Activated CD8-positive, alpha-beta T cell treated with anti-CD3 and anti-CD28 coated beads for 36 hours (primary cell): ENCODE measurements at places on chromosomes 1 and 21. TPM values are rescaled to one million over a fixed set of nuclear protein-coding genes. Genes with fewer than 3 reads are reported as not detected.

Gene FHL3
- 26.7 TPM for total RNA-seq

- peaks cover 3% of the 10 kb centered on the region for H3K27me3 ChIP-seq
- H3K36me3 ChIP-seq: no peaks in the 10 kb centered on the region
- DNase-seq: no peak
- no peak overlapping the region for H3K4me3 ChIP-seq
- H3K4me1 ChIP-seq: peaks cover 14% of the 10 kb centered on the region
Measured at GRCh38 chr1:82162486-82163420, 362.0 kb downstream of the ADGRL2 start.

Gene KCNK2
- not detected for total RNA-seq

- H3K27me3 ChIP-seq: no peaks in the 10 kb centered on the region
- DNase-seq: no peak
- H3K4me1 ChIP-seq: peaks cover 3% of the 10 kb centered on the region
- no peak overlapping the region for H3K27ac ChIP-seq
- H3K36me3 ChIP-seq: peaks cover 62% of the 10 kb centered on the region
Measured at GRCh38 chr1:247064304-247064703, 14.3 kb downstream of the ZNF670 start.

DNA sequence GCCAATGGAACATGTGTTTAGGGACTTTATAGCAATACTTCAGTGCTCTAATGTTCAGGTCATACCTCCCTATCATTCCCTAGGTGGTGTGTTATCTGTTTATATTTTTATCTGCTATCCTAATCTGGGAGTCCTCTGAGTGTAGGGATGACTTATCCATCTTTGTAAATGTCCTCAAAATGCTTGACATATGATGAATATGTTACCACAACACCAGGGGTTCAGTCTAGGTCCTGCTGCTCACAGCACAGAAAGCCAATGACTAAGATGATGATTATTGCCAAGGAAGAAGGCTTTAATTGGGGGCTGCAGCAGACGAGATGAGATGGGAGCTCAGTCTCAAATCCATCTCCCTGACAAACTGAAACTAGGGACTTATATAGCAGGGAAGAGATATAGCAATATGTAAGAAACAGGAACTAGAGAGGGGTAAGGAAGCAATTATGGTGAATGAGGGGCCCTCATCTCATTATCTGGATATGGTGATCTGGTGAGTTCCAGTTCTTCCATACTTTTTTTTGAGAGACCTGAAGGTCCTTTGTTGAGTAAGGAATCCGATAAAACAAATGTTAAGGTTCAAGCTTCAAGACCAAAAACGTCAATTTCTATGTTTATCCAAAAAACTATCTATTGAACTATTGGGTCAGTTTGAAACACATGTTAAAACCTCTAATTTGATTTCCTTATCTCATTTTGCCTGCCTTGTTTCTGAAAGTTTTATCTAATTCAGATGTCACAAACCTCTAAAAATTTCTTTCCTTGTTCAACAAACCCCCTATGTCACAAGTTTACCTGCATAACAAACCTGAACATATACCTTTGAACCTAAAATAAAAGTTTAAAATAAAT lies 256.7 kb upstream of the CACYBP start:
- peaks cover 5% of the 10 kb centered on the region for H3K4me1 ChIP-seq
- H3K27me3 ChIP-seq: no peaks in the 10 kb centered on the region
- no peak overlapping the region for H3K4me3 ChIP-seq
- H3K27ac ChIP-seq: no peak overlapping the region

Gene CA6
- 3.5 TPM for total RNA-seq

DNA sequence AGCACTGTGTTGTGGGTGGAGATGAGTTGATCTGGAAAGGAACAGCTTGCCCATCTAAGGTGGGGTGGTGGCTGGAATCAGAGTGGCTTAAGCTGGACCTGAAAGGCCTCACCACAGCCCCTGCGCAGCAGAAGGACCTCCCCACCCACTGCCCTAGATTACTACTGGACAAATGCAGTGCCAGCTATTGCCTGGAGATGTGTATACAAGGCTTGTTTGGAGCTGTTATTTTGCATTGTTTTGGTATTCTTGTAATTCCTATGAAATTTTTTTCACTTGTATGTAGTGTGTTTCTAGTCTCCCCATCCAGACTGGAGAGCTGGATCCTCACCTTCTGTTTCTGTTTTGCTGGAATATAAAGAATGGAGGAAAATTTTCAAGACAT lies 1.3 kb upstream of the SLC30A1 start:
- peaks cover 24% of the 10 kb centered on the region for H3K4me1 ChIP-seq
- H3K27ac ChIP-seq: peak overlapping the region; percentile 76
- peak overlapping the region; percentile 96 for H3K4me3 ChIP-seq
- H3K36me3 ChIP-seq: peaks cover 13% of the 10 kb centered on the region
- DNase-seq: no peak

GRCh38 chr1:39196244-39197215 lies 8.0 kb upstream of the MACF1 start:
- H3K4me1 ChIP-seq: peaks cover 72% of the 10 kb centered on the region
- H3K27me3 ChIP-seq: no peaks in the 10 kb centered on the region
- H3K4me3 ChIP-seq: peak overlapping the region; percentile 41
- peak overlapping the region; percentile 89 for H3K27ac ChIP-seq

DNA sequence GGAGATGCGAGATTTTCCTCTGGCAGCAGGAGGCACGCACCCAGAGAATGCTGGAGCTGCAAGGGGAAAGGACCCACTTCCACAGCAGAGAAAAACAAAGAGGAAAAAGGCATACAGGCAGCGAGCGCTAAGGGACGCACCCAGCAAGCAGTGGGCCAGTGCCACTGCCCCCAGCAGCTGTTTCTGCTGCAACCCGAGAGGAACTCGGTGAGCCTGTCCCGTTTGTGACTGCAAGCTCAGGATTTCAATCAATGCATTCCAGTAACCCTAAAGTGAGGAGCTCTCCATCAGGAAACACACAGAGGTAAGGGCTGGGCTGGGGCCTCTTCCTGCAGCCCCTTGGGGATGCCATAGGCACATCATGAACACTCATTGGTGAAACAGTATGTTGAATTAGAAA lies 58.7 kb downstream of the ACP6 start:
- H3K27ac ChIP-seq: no peak overlapping the region
- peaks cover 48% of the 10 kb centered on the region for H3K36me3 ChIP-seq
- no peaks in the 10 kb centered on the region for H3K27me3 ChIP-seq
- H3K4me3 ChIP-seq: no peak overlapping the region
- DNase-seq: no peak
- peaks cover 14% of the 10 kb centered on the region for H3K4me1 ChIP-seq

GRCh38 chr1:2311184-2312032 lies 79.9 kb downstream of the MORN1 start:
- H3K36me3 ChIP-seq: peaks cover 16% of the 10 kb centered on the region
- peak overlapping the region; percentile 52 for H3K27ac ChIP-seq
- peak; percentile 82 for DNase-seq
- H3K27me3 ChIP-seq: no peaks in the 10 kb centered on the region
- H3K4me3 ChIP-seq: no peak overlapping the region

GRCh38 chr21:25081096-25081495 lies 526.2 kb downstream of the MRPL39 start:
- H3K27me3 ChIP-seq: no peaks in the 10 kb centered on the region
- no peaks in the 10 kb centered on the region for H3K4me1 ChIP-seq
- H3K4me3 ChIP-seq: no peak overlapping the region
- no peak for DNase-seq

- H3K27me3 ChIP-seq: no peaks in the 10 kb centered on the region
- H3K4me1 ChIP-seq: no peaks in the 10 kb centered on the region
- H3K36me3 ChIP-seq: no peaks in the 10 kb centered on the region
Measured at GRCh38 chr21:31629972-31630711, 29.4 kb upstream of the SOD1 start.

DNA sequence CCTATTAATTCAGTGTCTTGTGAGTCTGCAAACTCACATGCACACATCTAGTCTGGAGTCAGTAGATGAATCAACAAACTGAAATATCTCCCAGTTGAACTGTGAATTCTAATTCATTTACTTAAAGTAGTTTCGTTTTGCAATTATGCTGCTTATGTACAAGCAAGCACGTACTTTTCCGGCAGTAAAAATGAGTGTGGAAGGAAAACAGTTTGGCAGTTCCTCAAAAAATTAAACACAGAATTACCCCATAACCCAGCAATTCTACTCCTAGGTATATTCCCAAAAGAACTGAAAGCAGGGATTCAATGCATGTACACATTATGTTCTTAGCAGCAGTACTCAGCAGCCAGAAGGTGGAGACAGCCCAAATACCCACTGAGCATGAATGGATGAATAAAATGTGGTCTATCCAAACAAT lies 49.3 kb downstream of the GNB1 start:
- H3K4me1 ChIP-seq: peaks cover 38% of the 10 kb centered on the region
- peak overlapping the region; percentile 73 for H3K27ac ChIP-seq
- DNase-seq: no peak
- H3K36me3 ChIP-seq: peaks cover 11% of the 10 kb centered on the region
- H3K27me3 ChIP-seq: no peaks in the 10 kb centered on the region

DNA sequence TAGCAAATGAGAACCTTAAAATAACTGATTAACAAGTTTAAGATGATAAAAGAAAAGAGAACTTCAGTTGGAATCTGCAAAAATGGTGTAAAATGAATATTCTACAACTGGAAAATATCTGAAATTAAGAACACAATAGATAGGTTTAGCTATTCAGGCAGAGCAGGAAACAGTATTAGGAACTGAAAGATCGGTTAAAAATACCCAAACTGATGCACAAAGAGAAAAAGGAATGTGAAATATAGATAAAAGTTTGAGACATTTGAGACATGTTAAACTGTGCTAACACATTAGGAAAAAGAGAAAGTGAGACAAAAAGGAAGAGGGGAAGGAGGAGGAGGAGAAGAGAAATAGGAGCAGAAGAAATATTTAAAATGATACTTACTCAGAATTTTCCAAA lies 12.1 kb downstream of the CD55 start:
- peaks cover 76% of the 10 kb centered on the region for H3K4me1 ChIP-seq
- no peak for DNase-seq
- H3K27ac ChIP-seq: peak overlapping the region; percentile 93

DNA sequence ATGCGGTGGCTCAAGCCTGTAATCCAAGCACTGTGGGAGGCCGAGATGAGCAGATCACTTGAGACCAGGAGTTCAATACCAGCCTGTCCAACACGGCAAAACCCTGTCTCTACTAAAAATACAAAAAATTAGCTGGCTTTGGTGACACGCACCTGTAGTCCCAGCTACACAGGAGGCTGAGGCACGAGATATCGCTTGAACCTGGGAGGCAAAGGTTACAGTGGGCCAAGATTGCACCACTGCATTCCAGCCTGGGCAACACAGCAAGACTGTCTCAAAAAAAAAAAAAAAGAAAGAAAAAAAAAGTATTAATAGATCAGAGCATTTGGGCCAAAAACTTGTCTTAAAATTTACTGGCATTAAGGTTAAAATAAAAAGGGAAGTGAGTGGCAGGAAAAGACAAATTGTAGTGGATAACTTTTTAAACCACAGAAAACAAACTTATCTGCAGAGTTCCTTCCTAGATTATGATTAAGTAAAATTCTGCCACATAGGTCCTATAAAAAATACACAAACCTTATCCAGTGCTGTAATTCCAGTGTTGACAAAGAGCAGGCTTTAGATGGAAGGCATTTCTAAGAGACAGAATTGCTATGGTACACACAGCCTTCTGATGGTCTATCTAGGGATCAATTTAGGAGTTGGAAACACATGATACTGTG lies 53.3 kb downstream of the EIF4G3 start:
- H3K4me1 ChIP-seq: no peaks in the 10 kb centered on the region
- H3K27ac ChIP-seq: no peak overlapping the region
- peaks cover 16% of the 10 kb centered on the region for H3K36me3 ChIP-seq
- H3K4me3 ChIP-seq: no peak overlapping the region
- no peak for DNase-seq
- H3K27me3 ChIP-seq: no peaks in the 10 kb centered on the region

DNA sequence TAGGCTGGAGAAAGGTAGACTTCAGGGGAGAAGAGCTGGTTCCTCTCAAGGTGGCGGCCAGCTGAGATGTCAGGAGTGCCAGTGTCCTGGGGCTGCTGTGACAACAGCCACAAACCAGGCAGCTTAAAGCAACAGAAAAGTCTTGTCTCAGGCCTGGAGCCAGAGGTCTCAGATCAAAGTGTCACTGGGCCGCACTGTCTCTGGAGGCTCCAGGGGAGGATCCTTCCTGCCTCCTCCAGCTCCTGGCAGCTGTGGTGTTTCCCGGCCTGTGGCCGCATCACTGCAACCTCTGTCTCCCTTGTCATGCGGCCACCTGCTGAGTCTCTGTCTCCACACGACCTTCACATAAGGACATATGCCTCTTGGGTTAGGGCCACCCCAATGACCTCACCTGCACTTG lies 24.4 kb upstream of the TSPEAR start:
- no peak overlapping the region for H3K27ac ChIP-seq
- no peaks in the 10 kb centered on the region for H3K4me1 ChIP-seq
- H3K27me3 ChIP-seq: no peaks in the 10 kb centered on the region
- no peak for DNase-seq

Gene UBXN10
- 0.45 TPM for total RNA-seq

- no peak overlapping the region for H3K27ac ChIP-seq
- H3K4me3 ChIP-seq: no peak overlapping the region
- H3K4me1 ChIP-seq: no peaks in the 10 kb centered on the region
- no peak for DNase-seq
Measured at GRCh38 chr1:188359315-188359714, 1530.6 kb downstream of the PLA2G4A start.

Gene MROH7
- not detected for total RNA-seq
